Stimulated activated CD8-positive, alpha-beta memory T cell treated with anti-CD3 and anti-CD28 coated beads, Interleukin-12 subunit alpha, Interleukin-12 subunit beta, amount 100 ng/mL, for 1 hour (primary cell): ENCODE measurements at places on chromosomes 11 and 22.
A peak's percentile ranks its signal among the peaks of the same experiment; 100 is the strongest.

GRCh38 chr11:62298975-62299374, at the start of gene SCGB1D4:
Gene SCGB1D4 (minus strand): TSS chr11:62299075. CDS start chr11:62299010, 65 bp downstream.
- no peak for DNase-seq

GRCh38 chr11:92226331-92227229, 2.0 kb downstream of the FAT3 start:
- DNase-seq = no peak

DNA sequence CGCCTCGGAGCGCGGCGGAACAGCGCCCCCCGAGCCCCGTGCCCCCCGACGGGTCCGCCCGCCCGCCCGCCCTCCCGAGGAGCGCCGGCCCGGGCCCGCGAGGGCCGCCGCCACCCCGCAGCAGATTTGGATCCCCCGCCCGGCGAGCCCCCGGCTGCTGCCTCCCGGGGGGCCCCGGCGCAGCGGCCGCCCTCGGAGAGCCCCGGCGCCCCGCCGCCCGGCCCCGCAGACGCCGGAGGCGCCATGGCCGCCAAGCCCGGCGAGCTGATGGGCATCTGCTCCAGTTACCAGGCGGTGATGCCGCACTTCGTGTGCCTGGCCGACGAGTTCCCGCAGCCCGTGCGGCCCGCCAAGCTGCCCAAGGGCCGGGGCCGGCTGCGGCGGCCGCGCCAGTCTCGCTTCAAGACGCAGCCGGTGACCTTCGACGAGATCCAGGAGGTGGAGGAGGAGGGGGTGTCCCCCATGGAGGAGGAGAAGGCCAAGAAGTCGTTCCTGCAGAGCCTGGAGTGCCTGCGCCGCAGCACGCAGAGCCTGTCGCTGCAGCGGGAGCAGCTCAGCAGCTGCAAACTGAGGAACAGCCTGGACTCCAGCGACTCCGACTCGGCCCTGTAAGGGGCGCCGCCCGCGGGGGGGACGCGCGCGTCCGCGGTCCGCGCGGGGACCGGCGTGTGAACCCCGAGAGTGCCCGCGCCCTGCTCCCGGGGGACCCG, 380 bp downstream of the C11orf96 start:
- no peak for DNase-seq

GRCh38 chr11:80104191-80104590, 663.4 kb upstream of the TENM4 start:
- DNase-seq = no peak

GRCh38 chr11:73242251-73243092, 24.4 kb downstream of the P2RY2 start:
- DNase-seq = peak; percentile 47

DNA sequence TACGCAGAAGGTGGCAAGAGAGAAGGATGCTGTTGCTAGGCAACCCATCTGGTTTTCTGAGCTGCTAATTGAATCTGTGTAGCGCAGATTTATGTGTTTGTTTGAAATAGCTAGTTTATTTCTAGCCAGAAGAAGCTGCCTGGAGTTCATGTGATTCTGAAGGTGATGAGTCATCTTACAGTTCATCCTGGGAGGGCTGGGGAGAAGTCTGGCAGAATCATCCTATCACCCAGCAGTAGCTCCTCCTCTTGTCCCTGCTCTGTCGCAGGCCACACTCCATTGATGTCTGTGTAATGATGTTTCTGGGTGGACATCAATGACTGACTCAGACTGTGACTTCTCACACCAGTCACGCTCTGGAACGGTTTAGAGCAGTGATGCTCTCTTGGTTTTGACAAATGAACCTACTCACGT, 4.8 kb upstream of the FBXO7 start:
- DNase-seq = no peak

DNA sequence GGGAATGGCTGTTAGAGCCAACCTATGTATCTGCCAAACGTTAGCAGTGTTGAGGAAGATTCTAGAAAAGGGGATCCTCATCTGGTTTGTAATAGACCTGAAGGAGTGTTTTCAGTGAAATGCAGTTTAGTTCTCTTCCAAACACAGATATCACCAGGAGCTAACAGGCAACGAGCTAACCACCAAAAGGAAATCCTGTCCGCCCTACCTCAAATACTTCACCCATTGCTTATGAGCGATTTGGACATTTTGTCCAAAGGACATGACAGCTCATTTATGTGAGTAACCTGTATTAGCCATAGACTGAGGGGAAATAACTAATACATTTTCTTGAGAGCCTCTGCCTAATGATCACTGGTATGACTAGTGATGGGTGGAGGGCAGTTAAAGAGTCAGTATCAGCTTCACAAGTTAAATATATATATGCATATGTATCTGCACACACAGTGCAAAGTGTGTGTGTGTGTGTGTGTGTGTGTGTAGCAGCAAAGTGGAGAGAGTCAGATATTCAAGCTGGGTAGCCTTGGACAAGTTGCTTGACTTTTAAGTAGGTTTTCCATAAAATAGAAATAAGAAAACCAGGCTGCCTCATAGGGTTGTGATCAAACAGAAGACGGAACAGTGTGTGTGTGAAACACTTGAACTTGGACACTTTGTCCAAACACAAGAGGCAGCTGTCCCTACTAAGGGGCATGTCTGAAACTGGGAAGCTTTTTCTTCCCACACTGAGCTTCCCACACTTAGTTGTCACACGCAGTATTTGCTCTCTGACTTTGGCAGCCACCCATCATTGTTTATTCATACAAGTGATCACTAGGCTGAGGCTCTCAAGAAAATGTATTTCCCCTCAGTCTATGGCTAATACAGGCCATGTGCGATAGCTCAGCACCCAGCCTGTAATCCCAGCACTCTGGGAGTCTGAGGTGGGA, 940 bp upstream of the C11orf91 start:
- DNase-seq = no peak

DNA sequence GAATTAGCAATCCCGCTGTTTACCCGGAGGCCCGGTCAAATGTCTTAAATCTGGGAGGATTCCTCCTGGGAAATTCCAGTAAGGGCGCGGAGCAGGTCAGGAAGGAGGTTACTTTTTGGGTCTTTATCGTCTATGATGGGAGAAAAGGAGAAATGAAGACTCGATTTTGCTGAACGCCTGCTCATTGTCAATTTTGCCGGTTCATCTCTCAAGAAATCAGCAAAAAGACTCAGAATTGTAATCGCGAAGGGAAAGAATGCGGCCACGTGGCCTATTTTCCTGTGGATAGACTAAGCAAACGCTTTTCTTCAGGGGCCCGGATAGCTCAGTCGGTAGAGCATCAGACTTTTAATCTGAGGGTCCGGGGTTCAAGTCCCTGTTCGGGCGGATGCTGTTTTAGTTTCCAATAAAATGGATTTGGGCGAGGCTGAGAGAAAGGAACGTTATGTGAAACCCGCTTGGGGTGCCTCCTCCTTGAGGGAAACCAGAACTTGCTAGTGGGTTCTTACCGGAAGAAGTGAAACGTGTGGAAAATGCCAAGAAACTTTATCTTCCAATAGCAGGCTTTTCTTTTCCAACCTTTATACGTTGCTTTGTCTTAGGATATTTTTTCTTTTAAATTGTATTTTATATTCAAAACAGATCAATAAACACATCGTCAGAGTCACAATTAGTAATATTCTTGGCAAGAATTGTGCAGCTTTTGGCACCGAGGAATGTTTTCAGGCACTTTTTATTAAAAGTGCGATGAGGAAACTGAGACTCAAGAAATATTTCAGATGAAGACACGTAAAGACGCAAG, 45.0 kb downstream of the OR4D9 start:
- no peak for DNase-seq

DNA sequence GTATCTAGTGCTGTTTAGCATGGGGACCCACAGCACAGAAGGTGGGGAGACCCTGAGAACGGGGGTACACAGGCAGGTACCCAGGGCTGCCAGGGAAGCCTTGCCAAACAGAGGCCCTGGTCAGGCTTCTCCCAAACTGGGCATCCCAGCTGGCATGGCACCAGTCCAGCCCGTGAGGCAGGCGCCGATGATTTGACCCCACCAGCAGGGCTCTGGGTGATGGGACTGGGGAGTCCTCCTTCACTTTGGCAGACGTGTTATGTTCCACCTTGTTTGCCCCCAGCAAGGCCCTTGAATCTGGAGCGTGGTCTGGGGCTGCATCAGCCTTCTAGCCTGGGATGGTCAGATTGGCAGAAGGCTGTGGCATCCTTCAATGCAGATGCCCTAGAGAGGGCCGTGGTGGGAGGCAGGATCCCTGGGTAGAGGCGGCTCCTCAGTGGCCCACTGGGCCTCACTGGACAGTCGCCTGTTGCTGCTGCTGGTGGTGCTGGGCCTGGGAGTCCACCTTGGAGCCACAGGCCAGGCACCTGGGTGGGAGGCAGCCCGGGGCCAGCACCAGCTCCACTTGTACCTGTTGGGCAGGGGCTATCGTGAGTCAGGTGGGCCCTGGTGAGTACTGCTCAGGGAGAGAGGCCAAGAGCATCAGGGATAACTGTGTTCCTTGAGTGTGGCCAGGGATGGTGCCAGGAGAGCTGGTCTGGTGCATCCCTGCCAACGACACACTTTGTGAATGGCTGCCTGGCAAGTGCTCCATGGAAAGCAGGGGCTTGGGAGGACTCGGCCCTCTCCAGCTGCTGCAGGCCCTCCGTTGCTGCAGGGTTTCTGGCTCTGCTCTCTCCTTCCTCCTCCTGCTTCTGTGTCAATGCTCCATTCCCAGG, 3.3 kb downstream of the ADORA2A start:
- no peak for DNase-seq

DNA sequence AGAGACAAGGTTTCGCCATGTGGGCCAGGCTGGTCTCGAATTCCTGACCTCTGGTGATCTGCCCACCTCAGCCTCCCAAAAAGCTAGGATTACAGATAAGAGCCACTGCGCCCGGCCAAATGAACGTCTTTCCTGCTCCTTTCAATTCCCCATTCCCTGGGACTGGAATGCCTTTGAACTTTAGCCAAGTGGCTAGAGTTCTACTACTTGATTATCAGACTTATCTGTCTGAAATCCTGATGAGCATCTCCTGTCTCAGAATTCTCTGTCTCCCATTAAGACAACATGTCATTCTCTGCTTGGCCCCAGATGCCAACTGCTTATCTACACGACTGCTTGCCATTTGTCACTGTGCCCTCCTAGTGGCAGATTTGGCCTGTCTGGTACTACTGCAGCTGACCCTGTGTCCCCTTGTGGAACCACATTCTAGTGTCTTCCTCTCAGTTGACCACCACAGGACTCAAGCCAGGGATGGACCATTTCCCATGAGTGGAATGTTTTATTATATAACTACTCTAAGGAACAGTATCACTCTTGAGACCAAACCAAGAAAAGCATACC, 33.1 kb upstream of the IPO7 start:
- no peak for DNase-seq

GRCh38 chr11:117424781-117425180, 97.1 kb downstream of the CEP164 start:
- no peak for DNase-seq

- no peak for DNase-seq
These were observed 68.7 kb downstream of the PRR5L start for GRCh38 chr11:36364551-36365325.

GRCh38 chr11:27868226-27868625, 168.0 kb upstream of the BDNF start:
- no peak for DNase-seq

DNA sequence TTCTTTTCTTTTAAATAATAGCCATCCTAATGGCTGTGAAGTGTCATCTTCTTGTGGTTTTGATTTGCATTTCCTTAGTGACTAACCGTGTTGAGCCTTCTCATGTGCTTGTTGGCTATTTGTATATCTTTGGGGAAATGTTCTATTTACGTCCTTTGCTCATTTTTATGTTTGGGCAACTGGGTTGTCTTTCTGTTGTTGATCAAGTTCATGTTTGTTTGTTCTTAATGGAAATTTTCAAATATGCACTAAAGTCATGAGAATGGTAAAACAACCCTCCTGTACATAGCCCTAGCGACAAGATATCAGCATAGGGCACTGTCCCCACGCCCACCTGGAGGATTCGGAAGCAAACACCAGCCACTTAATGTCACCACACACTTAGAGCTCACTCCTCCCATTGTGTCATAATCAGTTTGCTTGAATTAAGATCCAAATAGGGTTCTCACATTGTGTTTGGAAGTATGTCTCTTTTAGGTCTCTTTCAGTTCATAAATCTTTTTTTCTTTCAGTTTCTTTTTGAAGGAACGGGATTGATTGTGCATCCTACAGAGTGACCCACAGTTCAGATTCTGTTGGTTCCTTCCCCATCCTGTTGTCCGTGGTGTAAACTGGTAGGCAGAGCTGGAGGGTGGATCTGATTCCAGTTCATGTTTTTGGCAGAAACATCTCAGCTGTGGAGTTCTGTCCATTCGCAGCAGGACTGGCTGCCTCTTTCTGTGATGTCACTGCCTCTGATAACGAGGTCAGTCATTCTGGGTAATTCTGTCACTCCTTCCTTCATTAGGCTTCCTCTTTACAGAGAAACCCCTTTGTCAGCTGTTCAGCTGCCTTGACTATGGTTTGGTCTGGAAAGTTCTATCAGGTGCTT, 26.4 kb upstream of the ADORA2A start:
- no peak for DNase-seq

DNA sequence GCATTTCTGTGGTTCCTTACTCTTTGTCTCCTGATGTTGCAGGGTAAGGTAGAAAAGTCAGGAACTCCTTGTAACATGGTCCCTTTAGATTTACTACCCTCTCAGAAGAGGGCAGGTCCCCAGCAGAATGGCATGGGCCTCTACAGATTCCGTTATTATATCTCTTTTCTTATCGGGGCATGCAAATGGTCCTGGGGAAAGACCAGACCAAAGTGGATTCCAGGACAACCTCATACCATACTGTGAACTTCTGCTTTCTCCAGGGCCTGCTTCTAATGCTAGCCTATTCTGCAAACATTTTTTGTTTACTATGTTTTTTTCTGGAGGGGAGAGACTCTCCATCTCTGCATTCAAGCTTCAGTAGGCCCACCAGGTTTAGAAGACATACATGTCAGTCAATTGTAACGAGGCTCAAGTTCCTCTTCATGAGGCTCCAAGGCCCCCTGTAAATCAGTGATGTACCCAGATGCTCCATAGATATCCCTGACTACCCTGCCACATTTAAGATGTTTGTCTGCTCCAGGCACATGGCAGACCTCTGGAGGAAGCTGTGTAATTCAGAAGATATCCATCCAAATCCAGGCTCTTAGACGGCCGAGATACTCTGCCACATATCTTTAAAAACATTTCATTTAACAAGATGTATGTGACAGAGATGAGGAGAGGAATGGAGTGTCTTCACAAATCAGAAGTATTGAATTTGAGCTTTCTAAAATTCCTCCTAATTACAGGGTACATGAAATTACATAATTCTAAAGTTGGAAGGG, 8.5 kb upstream of the ME3 start:
- no peak for DNase-seq

DNA sequence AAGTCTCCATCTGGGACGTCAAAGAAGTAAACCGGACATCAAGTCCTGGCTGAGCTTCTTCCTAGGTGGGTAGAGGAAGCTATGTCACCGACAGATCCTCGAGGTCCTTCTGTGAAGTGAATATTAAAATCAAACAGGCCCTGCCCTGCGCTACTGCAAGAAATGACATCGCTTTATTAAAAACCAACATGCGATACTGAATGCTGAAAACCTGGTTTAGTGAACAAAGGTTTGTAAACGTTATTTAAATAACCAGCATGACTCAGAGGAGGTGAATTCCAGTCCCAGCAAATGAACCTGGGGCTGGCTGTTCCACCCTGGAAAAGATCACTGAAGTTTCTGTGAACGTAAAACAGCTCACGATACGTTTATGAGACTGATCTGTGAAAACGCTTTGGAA, 645 bp downstream of the RTCB start:
- DNase-seq = peak; percentile 1
